Tibial nerve (tissue), 4 donors: ENCODE measurements at places on chromosomes 3 and 15. TPM values are rescaled to one million over a fixed set of nuclear protein-coding genes. Genes with fewer than 3 reads are reported as not detected.
A peak's percentile ranks its signal among the peaks of the same experiment; 100 is the strongest.

DNA sequence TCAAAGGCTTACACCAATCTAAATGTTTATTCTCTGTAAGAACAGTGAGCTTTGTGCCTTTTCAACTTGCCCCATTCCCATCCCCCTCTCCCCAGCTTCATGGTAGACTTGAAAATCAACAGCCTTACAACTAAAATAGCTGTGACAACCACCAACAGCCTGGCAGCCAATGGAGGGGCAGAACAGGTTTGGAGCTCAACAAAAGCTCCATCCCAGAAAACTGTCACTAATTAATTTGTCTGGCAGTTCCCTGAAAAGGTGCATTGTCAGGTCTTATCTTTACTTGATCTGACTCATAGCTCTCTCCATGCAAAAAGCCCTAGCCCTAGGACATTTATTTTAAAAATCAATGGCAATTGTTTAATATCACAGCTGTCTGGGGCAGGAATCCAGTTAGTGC lies 22.6 kb downstream of the MTHFS start:
- no peak for DNase-seq
- H3K27me3 ChIP-seq = no peaks in the 10 kb centered on the region
- no peak overlapping the region for H3K27ac ChIP-seq
- H3K4me3 ChIP-seq = no peak overlapping the region
- H3K4me1 ChIP-seq = no peaks in the 10 kb centered on the region

DNA sequence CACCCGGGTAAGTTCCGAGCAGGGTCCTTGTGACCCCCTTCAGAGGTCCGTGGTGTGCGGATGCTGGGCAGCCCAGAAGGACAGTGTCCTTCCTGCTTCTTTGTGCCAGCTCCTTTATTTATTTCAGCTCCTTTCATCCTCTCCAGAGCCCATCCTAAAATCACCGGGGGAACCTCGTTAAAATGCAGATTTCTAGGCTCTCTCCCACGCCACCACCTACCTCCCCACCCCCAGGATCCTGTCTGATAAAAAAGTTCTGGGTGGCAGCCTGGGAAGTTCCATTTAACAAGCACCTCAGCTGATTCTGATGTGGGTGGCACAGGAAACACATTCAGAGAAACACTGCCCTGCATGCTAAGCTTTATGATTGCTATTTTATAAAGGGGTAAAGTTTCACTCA lies 12.5 kb upstream of the IGF1R start:
- DNase-seq = no peak
- H3K27me3 ChIP-seq = no peaks in the 10 kb centered on the region
- H3K4me3 ChIP-seq = no peak overlapping the region
- H3K27ac ChIP-seq = no peak overlapping the region
- H3K36me3 ChIP-seq = no peaks in the 10 kb centered on the region

Gene EXD1
- not detected for total RNA-seq

DNA sequence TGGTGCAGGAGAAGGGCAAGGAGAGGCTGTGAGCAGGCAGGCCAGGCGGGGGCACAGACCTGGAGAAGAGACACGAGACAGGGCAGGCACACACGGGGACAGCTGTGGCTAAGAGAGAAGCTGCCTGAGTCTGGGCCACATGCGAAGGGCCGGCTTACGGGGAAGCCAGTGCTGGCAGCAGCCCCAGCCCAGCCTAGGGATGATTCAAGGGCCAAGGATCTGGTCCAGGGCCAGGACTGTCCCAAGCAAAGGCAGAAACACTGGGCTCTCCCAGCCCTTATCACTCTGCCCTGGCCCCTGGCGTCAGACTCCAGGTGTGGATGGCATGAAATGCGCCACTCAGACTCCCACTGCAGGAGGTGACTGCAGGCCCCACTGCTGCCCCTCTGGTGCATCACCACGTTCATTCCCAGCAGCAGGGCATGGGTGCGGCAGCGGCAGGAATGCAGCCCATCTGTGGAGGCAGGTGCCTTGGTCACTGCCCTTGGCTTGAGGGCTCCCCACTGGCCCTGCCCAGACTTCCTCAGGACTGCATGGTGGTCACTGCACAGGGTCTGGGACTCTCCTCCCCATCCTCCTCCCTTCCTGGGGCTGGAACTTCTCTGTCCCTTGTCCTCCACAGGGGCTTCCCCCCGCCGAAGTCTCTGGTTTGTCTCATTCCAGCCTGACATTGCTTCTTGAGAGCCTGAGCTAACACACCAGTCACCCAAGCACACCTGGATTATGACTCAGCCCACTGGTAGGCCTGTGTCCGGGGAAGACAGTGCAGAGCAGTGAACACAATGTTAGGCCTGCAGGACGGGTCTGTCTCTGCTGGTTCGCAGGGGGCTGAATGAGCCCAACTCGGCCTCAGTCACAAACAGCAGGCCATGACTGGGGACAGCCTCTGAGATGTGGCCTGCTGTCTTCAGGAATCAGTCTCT lies 69.3 kb downstream of the TBC1D2B start:
- H3K27ac ChIP-seq = peak overlapping the region; percentile 9
- peaks cover 15% of the 10 kb centered on the region for H3K4me1 ChIP-seq
- H3K27me3 ChIP-seq = no peaks in the 10 kb centered on the region
- no peak overlapping the region for H3K4me3 ChIP-seq

DNA sequence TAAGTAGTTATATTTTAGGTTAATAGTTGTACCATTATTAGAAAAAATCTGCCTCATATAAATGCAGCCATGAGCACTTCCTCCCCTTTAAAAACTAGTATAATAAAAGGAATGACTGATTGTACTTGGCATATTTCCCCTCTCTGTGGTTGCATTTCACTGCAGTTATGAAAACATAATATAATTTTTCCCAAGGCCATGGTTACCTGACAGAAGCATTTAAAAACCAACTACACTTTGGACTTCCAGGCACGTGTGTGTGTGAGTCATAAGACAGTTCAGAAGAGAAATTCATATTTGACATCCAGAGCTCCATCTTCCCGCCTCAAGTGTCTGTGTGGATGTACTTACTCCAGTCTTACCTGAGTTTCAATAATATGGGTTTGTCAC lies 828.2 kb upstream of the CFAP20DC start:
- DNase-seq = no peak
- no peaks in the 10 kb centered on the region for H3K36me3 ChIP-seq
- no peak overlapping the region for H3K27ac ChIP-seq
- H3K4me1 ChIP-seq = no peaks in the 10 kb centered on the region
- H3K4me3 ChIP-seq = no peak overlapping the region
